ENCODE measurements at places on chromosomes 6 and 20.

- no peak for DNase-seq
Observed at GRCh38 chr20:7520361-7520760, 419.9 kb downstream of the HAO1 start.

DNA sequence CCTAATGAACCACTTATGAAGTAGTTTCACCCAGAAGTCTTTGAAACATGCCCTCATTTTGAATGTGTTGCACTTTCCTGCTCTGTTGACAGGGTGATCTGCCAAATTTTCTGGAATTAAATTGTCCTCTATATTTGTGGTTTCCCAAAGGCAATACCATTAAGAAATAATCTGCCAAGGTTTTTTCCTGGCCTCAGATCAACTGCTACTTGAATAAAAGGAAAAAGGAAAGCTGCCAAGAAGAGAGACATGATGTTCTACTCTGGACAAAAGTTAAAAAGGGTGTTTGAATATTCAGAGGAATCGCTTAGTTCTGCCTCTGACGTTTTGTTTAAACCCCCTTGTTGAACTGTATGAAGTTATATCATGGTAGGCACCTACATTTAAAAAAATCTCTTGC, 37.4 kb upstream of the ARMH2 start:
- no peak for DNase-seq

GRCh38 chr6:136989571-136990241, 55.1 kb downstream of the IL20RA start:
- no peak for DNase-seq

- DNase-seq = no peak
Observed at GRCh38 chr20:1933465-1933870, 38.3 kb downstream of the SIRPA start.

GRCh38 chr6:169391473-169392071, 137.9 kb upstream of the THBS2 start:
- no peak for DNase-seq

GRCh38 chr20:24695529-24696225, 226.2 kb downstream of the SYNDIG1 start:
- no peak for DNase-seq
